ENCODE measurements at places on chromosomes 12 and 14.

DNA sequence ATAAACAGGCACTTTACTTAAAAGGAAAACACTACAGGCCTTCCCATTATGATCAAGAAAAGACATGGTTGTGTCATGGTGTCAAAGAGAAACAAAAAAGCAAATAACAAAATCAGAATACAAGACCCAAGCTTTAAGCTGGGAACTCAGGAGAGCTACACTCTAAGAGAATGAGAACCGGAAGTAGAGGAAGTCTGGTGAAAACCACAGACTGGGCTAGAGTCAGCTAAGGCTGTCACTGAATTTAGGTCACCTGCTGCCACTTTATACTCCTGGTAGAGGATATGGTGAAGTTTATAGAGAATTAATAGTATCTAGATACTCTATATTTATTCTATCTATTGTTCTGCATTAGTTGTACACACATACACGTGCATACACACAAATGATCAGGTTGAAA lies 971.7 kb downstream of the FLRT2 start:
- DNase-seq, result no peak

DNA sequence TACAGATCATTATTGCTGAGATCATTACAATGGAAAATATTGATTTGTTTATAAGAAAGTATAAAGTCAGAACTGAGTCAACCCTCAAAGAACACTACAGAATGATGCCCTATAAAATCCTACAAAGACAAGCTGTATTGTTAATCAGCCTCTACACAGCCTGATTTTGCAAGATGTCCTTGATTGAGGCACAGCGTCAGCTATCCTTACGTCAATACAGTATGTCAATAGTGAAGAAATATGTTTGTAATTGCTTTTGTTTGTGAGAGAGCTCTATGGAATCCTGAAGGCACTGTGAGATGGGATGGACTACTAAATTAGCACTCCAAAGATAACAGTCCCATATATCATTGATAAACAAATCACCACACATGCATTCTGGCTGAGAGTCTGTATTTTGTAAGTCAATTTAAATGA lies 70.7 kb downstream of the RASSF9 start:
- no peak for DNase-seq

- no peak for DNase-seq
Measured at GRCh38 chr14:102729268-102729667, 48.0 kb upstream of the TRAF3 start.

GRCh38 chr14:51581017-51581881 lies 70.5 kb upstream of the FRMD6 start:
- no peak for DNase-seq

GRCh38 chr12:6832125-6832524 lies 3.9 kb downstream of the P3H3 start:
- no peak for DNase-seq

DNA sequence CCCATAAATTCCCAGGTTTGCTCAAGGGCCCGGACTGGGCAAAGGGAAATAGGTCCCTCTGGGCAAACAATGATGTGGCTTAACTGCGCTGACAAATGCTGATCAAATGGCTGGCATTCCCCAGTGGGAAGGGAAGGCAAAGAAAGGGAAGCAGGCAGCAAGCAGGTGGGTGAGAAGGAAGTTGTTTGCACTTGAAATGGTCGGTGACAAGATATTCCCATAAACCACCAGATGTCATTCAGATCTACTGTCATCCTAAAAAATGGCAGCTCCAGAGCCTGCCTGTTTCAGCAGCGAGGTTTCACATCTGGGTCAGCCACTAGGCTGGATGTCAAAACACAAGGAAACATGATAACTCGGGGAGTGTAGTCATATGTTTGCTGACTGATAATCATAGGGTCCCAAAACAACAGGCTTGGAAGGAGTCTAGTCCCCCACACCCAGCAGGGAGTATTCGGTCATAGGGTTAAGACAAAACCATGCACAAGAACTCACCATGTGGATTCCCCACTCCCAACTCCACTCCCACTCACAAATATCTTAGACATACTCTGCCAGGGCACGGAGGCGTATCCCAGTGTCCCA lies 37.9 kb upstream of the MDM1 start:
- DNase-seq, result no peak

DNA sequence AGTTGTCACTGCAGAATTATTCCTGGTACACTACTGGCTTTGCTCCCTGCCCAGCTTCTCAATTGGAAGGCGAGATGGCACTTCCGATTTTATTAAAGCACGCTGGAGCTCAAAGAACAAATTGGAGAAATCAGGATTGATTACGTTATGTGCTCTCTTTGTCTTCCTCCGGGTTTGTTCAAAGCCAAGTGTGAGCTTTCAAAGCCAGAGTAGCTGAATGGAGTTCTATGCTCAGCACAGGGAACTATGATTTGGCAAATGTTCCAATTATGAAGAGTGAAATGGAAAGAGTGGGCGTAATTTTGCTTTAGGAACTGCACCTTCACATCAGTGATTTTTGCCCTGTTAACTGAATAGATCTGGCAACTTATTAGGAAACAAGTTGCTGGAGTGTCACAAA lies 72.4 kb downstream of the FLRT2 start:
- no peak for DNase-seq

- no peak for DNase-seq
Measured at GRCh38 chr14:57933349-57933748, 67.5 kb upstream of the SLC35F4 start.

- no peak for DNase-seq
Measured at GRCh38 chr12:14952299-14952921, 9.0 kb downstream of the ARHGDIB start.

- DNase-seq, result no peak
Measured at GRCh38 chr12:113899561-113900471, 66.3 kb downstream of the RBM19 start.

DNA sequence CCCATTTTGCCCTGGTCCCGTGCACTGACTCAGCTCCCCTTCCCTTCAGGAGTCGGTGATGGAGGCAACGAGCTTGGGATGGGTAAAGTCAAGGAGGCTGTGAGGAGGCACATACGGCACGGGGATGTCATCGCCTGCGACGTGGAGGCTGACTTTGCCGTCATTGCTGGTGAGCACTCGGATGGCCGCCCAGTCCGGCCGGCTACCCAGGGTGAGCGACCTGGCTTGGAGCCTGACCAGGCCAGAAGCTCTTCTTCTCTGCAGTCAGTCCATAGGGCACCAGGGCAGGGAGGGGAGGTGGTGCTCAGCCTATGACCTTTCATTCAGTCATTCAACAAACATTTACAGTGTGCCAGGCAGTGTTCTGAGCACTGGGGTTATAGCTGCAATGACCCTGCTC lies 39.8 kb downstream of the GPR68 start:
- no peak for DNase-seq

GRCh38 chr14:93527203-93527607 lies 96.5 kb downstream of the UNC79 start:
- no peak for DNase-seq

GRCh38 chr12:94900496-94900895 lies 103.0 kb downstream of the NDUFA12 start:
- no peak for DNase-seq

DNA sequence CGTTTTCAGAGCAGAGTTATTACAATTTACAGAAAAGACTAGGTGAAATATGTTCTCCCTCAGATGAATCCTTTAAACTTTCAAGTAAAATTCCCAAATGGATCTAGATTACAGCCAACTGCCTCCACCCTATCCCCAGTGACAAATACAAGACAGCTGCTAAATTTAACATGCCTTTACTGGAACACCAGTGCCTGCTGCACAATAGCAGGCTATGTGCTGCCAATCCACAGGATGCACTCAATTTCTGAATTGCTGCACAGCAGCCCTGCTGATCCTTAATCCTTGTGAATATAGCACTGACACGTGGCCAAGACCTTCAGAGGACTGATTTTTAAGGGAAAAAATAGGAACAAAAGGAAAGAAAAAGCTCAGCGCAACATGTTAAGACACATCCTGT lies 128.9 kb downstream of the CCER1 start:
- DNase-seq, result no peak

DNA sequence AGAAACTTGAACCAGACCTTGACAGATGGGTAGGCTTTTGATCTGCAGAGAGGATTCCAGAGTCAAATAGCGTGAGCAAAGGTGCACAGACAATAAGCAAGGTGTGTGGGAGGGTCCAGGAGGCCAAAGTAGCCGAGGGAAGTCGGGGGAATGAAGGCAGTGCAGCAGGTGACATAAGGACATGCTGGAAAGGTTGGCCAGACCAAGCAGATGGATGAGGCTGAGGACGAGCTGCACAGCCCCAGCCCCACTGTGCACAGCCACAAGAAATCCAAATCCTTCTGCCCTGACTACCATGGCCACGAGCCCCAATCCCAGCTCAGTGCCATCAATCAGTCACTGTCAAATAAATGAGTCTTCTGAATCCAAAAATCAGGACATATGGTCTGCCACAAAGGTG lies 5.4 kb downstream of the TTC7B start:
- DNase-seq, result no peak

DNA sequence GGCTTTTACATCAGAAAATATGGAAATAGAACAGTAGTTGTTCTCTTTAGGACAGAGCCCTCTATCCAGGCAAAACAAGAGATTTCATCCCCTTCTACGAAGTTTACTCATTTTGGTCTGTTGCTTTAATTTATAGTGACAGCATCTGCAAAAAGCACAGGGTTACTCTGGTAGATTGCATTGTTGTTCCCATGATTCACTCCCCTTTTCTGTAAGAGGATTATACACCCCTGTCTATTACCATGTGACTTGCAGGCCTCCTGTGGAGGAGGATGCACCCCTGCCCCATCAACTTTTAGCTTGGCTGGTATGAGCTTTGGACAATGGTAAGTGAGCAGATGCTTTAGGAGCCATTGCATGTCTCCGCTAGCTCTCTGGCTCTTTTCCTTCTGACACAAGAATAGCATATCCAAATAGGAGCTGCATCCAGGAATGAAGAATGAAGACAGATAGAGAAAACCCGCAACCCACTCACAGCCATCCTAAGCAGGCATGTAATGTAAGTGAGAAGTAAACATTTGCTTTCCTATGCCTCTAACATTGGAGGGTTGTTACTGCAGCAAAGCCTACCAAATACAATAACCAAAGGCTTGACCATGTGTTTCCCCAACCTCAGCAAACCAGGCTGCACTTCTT lies 304.2 kb downstream of the AKAP6 start:
- DNase-seq, result no peak

DNA sequence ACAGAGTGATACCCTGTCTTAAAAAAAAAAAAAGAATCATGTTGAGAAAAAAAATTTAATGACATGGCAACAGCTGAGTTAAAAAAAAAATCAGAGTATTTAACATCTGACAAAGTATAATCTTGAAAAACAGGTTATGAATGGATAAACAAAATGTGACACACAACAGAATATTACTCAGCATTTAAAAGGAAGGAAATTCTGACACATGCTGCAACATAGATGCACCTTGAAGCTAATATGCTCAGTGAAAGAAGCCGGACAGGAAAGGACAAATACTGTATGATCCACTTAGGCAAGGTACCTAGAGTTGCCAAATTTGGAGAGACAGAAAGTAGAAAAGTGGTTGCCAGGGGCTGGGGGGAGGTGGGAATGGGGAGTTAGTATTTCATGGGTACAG lies 19.4 kb upstream of the EIF2B2 start:
- DNase-seq, result no peak

GRCh38 chr12:56948457-56948777 lies 9.0 kb downstream of the RDH16 start:
- no peak for DNase-seq

DNA sequence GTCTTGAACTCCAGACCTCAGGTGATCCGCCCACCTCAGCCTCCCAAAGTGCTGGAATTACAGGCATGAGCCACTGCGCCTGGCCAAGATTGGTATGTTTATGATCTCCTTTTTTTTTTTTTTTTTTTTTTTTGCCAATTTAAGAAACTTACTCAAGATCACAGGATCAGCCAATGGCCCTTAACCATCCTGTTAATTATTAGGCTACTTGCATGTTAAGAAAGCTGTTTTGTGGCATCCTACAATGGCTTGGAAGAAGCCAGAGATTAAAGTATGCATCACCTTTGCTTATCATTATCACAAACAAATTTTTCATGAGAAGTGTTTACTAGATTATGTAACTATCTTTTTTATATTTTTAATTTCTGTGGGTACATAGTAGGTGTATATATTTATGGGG lies 140.2 kb downstream of the BCAT1 start:
- DNase-seq, result no peak

DNA sequence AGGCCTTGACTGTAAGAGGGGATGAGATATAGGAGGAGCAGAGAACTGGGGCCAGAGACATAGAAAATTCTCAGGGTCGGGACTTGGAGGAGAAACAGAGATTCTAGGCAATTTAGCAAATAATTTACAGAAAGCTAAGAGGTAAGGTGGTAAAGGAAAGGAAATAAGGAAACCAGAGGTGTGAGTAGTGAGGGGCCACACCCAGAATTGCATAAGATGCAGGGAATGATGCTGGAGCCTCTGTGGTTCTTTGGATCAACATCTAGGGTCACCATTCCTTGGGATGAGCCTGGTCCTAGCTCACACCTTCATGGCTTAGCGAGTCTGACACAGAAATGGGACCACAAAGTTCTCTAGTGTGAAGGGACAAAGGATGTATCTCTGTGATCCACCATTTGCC lies 949 bp upstream of the SDR9C7 start:
- no peak for DNase-seq

DNA sequence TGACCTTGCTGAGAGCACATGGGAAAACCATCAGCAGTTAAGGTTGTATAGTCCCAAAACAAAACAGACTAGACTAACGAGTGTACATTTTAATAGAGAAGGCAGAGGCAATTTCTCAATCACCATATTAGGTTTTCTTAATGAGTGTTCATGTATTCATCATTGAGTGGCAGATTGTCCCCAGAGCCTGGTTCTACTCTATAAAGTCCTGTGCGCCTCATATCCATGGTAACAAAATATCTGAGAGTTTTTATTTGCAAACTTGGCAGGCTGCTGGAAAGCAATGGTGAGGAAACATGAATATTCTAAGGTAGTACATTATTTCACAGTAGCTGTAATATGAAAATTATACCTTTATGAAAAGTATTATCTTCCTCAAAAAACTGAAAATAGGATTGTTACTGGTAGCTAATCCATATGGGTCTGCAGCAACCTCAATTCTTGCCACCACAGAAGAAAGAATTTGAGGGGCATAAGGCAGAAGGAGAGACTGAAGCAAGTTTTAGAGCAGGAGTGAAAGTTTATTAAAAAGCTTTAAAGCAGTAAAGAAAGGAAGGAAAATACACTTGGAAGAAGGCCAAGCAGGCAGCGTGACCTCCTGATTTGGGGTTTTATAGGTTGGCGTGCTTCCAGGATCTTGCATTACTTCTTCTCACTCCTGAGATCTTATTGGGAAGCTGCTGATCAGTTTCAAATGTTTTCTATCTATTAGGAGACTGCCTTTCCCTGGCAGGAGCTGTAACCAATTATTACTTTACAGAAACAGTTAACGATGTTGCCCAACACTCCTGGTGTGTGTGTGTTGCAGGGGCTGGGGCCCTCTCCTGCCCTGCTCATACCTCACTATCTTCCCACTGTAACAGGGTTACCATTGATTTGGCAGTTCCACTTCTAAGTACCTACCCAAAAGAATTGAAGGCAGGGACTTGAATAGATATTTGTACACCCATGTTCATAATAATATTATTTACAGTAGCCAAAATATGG lies 154.0 kb upstream of the NUDT4 start:
- DNase-seq, result no peak

- no peak for DNase-seq
Measured at GRCh38 chr14:75794615-75795038, 133.6 kb downstream of the TTLL5 start.

GRCh38 chr12:39348941-39349626 lies 93.8 kb downstream of the KIF21A start:
- no peak for DNase-seq
